ENCODE measurements at places on chromosomes 6 and 20.
A peak's percentile ranks its signal among the peaks of the same experiment; 100 is the strongest.

GRCh38 chr20:44946271-44946852, 13.8 kb downstream of the TOMM34 start:
- no peak for DNase-seq

DNA sequence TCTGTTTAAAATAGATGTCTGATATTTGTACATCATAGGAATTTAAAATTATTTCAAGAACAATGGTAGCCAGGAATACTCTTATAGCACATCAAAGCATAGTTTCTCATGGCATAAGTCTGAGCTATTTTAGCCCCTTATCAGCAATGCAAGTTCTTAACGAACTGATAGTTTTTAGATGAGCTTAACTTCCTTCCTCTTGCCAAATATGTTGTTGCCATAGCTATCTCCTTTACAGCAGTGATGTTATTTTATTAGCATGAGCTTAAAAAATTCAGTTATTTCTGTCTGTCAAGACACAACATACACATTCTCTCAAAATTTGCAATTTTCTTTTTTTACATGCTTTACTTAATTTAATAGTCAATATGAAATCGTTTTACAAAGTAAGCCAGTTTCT, 867.2 kb downstream of the PHF3 start:
- no peak for DNase-seq

GRCh38 chr6:39143238-39143930, 28.4 kb upstream of the SAYSD1 start:
- no peak for DNase-seq

- no peak for DNase-seq
These were observed 135.5 kb downstream of the CLIC5 start for GRCh38 chr6:45880159-45880558.

DNA sequence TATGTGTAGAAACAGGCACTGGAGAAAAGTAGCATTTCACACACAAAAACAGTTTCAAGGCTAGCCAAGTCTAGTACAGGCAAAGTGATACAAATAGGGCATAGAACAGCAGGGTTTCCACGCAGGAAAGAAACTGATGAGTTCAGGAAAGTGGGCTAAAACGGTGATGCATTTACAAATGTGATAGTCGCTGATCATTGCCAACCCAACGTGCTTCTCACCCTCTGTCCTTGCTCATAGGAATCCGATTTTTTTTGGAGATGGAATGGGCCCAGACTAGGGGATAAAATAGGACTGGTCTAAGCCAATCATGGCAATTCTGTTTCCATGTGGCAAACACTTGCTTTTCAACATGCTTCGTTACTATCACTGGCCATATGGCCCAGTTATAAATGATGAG, 536.6 kb downstream of the PRKN start:
- DNase-seq: no peak

DNA sequence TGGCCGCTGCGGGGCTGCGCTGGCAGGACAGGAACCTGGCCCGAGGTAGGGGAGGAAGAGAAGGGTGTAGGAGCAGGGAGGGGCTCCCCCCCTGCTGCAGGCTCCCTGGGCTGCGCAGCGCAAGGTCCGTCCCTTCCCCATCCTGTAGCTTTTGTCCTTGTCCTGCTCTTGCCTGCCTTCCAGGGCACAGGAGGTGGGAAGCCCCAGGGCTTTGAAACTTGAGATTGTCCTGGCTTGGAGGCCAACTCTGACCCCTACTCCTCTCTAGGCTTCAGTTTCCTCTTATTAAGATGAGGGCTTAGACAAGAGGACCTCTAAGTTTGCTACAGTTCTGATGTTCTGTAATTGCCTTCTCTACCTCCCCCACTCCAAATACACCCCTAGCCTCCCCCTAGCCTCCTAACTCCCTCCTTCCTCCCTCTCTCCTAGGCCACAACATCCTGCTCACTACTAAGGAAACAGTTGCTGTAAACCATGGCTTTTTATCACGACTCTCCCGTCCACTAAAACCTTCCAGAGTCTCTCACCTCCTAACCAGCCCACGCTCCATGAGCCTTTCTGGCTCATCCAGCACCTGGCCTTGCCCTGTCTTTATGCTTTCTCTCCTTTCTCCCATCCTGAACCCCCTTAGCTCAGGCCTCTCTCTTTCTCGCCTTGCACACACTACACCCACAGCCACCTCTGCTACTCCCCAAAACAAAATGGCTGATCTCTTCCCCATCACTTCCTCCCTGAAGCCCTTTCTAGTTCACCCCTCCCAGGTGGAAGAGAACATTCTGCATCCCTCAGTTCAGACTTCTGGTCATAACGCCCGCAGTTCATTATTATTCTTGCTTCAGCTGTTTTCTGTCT, 10.2 kb downstream of the UNC5CL start:
- no peak for DNase-seq

- DNase-seq: no peak
These were observed 4.9 kb downstream of the TRIB3 start for GRCh38 chr20:385448-385847.

- no peak for DNase-seq
These were observed 124.7 kb downstream of the TMEM242 start for GRCh38 chr6:157198425-157199279.

GRCh38 chr20:57663681-57664451, 43.6 kb upstream of the ZBP1 start:
- DNase-seq: no peak

DNA sequence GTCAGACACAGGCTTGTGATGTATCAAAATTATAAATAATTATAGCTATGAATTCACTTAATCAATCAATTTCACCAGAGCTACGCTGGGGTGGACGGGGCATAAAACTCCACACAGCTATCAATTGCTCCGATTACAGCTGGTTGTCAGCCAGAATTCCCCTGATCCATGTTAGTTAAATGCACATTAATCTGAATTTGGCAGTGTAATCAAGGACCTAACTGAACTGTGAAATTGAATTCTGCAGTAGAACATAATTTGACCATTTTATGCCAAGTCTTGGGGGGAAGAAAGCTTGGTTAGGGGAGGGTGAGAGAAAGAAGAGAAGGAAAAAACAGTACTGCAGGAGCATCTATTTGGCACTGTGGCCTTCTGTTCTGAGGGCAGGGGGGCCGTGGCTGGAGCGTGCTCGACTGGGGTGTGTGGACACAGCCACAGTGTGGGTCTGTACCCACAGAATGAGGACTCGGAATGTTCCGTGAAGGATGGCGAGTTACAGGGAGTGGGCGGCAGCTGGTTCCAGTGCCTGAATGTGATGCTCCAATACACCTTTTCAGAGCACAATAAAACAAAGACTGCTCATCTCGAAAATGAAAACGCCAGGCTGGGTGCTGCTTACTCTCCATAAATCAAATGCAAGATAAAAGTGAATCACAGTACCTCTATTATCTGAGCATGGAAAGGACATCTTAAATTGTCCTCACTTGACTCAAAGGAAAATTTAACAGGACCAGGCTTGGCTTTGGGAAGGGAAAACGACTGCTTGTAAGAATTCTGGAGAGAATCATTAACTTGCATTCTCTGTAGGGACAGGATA, 59.2 kb downstream of the LAMP5 start:
- no peak for DNase-seq

DNA sequence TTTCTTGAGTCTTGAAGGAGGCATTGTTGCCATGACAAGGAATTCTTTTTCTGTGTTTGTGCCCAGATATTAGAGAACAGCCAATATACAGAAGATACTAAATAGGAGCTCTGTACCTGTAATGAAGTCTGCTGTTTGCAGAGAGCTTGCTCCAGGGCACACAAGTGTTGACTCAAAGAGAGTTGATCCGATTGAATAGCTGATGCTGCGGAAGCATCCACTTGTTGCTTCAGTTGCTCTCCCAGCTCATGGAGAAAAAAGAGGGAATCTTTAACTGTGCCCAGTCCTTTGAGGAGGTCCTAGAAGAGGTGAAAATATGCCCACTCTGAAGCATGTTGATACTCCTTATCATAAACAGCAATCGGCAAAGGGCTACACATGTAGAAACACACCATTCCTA, 411.4 kb downstream of the ESR1 start:
- no peak for DNase-seq

- no peak for DNase-seq
These were observed 187.8 kb downstream of the SYNDIG1 start for GRCh38 chr20:24657196-24657595.

GRCh38 chr6:13924146-13924948, 405 bp upstream of the RNF182 start:
- DNase-seq: peak; percentile 63

- no peak for DNase-seq
These were observed 78.0 kb upstream of the MPC1 start for GRCh38 chr6:166460473-166461437.

- no peak for DNase-seq
These were observed 71.4 kb downstream of the FOXA2 start for GRCh38 chr20:22512911-22513489.

DNA sequence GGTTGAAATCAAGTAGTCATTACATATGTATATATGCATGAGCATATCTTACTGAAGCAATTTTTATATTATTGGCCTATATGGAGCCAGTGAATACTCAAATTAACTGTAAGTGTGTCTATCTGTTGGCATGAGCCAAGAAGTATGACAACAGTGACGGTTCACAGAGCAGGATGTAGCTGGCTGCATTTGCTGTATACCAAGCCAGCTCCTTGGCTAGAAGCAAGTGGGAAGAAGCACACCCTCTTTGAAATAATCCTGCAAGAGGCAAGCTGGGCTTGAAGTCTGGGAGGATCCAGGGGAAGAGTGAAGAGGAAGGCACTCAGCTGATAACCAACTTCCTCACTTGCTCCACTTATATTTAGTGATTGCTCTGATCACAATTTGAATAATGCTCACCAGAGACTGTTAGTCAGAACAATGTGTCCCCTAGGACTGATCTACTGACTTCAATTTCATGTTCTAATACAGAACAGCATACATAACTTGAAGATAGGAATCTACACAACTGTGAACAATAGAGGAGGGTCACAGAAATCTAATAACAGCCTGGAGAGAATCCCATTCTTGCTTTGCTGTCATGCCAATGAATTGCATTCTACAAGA, 497.3 kb downstream of the PRKN start:
- DNase-seq: no peak

GRCh38 chr6:24658573-24659560, 7.8 kb downstream of the TDP2 start:
- no peak for DNase-seq

GRCh38 chr6:83466328-83466727, 35.5 kb upstream of the ME1 start:
- DNase-seq: no peak

- DNase-seq: no peak
These were observed 64.6 kb downstream of the MYO6 start for GRCh38 chr6:75813476-75814250.

GRCh38 chr6:141914646-141915045, 218.1 kb upstream of the GJE1 start:
- no peak for DNase-seq

GRCh38 chr20:697826-698225, 22.2 kb upstream of the SCRT2 start:
- DNase-seq: no peak

DNA sequence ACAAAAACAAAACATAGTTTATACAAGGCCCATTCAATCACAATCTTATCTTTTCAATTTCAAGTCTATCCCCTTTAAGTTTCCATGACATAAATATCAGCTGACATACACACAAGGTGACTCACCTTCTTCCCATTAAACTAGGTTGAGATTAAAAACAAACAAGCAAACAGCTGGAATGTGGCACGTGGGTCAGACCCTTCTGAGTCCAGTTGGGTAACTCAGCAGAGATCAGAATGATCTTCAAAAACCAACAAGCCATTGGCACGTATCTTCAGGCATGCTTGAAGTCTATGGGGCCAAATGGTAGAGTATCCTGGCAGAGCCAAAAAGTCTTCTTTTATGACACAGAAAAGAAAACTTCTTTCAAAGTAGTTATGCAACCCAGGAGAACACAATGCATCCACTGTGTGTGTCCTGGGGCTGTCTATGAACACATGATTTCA, 603.5 kb upstream of the CITED2 start:
- DNase-seq: no peak

GRCh38 chr6:168699631-168700295, 258.8 kb downstream of the SMOC2 start:
- DNase-seq: no peak

Measured in activated CD8-positive, alpha-beta memory T cell treated with anti-CD3 and anti-CD28 coated beads for 24 hours (primary cell).